NCI-H1930 (cell line): ENCODE measurements at places on chromosomes 7 and 10.

- DNase-seq: no peak
These were observed 754.3 kb downstream of the LRMDA start for GRCh38 chr10:76185471-76186301.

GRCh38 chr10:97002670-97003069 is 170.6 kb downstream of the LCOR start:
- DNase-seq: no peak

- no peak for DNase-seq
These were observed 5.5 kb downstream of the VSTM4 start for GRCh38 chr10:49109669-49110340.

DNA sequence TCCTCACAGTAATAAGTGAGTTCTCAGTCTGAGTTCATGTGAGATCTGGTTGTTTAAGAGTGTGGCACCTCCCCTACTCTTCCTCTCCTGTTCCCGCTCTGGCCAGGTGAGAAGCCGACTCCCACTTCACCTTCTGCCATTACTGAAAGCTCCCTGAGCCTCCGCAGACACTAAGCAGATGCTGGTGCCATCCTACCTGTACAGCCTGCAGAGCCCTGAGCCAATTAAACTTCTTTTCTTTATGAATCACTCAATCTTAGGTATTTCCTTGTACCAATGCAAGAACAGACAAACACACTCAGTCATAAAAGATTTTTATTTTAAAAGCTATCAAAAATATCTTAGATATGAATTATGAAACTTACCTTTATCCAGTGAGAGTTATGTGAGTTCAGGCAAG is 39.5 kb upstream of the PFKP start:
- no peak for DNase-seq

- DNase-seq: no peak
These were observed 21.7 kb upstream of the NCAPG2 start for GRCh38 chr7:158726277-158726807.

GRCh38 chr7:94297397-94297838 is 97.3 kb upstream of the COL1A2 start:
- no peak for DNase-seq
